ENCODE measurements at places on chromosomes 3 and 15. TPM values are rescaled to one million over a fixed set of nuclear protein-coding genes. Genes with fewer than 3 reads are reported as not detected.

The SLCO3A1 gene
- total RNA-seq, result 4.2 TPM

The SUMF1 gene
- 6.4 TPM for total RNA-seq

- no peaks in the 10 kb centered on the region for H3K36me3 ChIP-seq
- H3K4me3 ChIP-seq, result no peak overlapping the region
- peaks cover 13% of the 10 kb centered on the region for H3K27me3 ChIP-seq
Measured at GRCh38 chr3:64109438-64109837, 86.1 kb upstream of the PSMD6 start.

The CORO2B gene
- not detected for total RNA-seq

DNA sequence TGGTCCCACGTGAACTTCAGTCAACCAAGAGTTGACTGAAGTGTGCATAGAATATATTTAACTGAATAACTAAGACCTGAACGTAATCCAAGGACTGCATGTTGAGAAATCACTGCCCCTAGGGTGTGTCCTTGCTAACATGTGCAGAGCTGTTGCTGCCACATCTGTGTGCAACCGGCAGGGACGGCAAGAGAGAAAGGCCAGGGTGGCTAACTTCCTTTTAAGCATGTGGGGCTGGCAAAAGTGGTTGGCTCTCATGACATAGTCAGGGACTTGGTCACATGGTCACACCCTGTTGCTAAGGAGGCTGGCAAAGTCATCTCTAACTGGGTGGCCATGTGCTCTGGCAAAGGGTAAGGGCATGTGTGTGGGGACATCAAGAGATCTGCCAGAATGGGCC, 52.4 kb downstream of the GASK1A start:
- no peaks in the 10 kb centered on the region for H3K27me3 ChIP-seq
- DNase-seq, result no peak
- H3K4me3 ChIP-seq, result no peak overlapping the region
- peaks cover 9% of the 10 kb centered on the region for H3K4me1 ChIP-seq
- no peaks in the 10 kb centered on the region for H3K36me3 ChIP-seq
- H3K27ac ChIP-seq, result no peak overlapping the region

- H3K27me3 ChIP-seq, result no peaks in the 10 kb centered on the region
- H3K4me1 ChIP-seq, result peaks cover 42% of the 10 kb centered on the region
- H3K27ac ChIP-seq, result peak within 1 kb of the TSS; percentile 92
- peak within 1 kb of the TSS; percentile 86 for H3K4me3 ChIP-seq
Measured at GRCh38 chr15:40763801-40764628, at the start of gene GCHFR. GCHFR (plus strand) TSS chr15:40764068; CDS start chr15:40764181, 113 bp downstream.

The ACKR4 gene
- total RNA-seq, result not detected

- H3K4me1 ChIP-seq, result no peaks in the 10 kb centered on the region
- no peak overlapping the region for H3K4me3 ChIP-seq
- H3K36me3 ChIP-seq, result no peaks in the 10 kb centered on the region
- H3K27ac ChIP-seq, result no peak overlapping the region
- no peaks in the 10 kb centered on the region for H3K27me3 ChIP-seq
Measured at GRCh38 chr3:157311633-157312375, 124.8 kb upstream of the PTX3 start.

GRCh38 chr3:184927796-184928315, 115.9 kb downstream of the VPS8 start:
- H3K36me3 ChIP-seq, result peaks cover 18% of the 10 kb centered on the region
- H3K4me1 ChIP-seq, result no peaks in the 10 kb centered on the region
- no peak for DNase-seq

GRCh38 chr3:168100777-168101492, 5.2 kb upstream of the GOLIM4 start:
- H3K27ac ChIP-seq, result no peak overlapping the region
- peaks cover 12% of the 10 kb centered on the region for H3K27me3 ChIP-seq
- H3K36me3 ChIP-seq, result no peaks in the 10 kb centered on the region
- no peak overlapping the region for H3K4me3 ChIP-seq
- no peak for DNase-seq

The ITIH1 gene
- total RNA-seq, result not detected

The BCHE gene
- total RNA-seq, result not detected

DNA sequence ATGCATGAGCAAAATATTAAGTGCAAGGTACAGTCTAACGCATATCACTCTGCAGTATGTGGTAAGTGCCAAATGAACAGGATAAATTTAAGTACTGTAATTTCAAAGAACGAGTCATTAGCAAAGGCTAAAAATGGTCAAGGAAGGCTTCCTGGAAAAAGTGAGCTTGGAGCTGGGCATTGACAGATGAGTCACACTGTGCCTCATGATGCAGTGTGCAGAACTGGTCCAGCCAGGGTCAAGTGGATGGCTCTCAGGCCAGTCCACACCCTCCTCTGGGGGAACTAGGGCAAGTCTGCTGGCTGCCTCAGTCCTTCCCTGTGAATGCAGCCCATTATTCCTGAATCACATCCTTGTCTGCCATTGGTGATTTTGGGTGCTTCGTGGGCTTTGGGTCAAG, 76.3 kb downstream of the CACNA1D start:
- H3K4me1 ChIP-seq, result no peaks in the 10 kb centered on the region
- no peak for DNase-seq
- H3K27ac ChIP-seq, result no peak overlapping the region
- no peak overlapping the region for H3K4me3 ChIP-seq

- H3K27me3 ChIP-seq, result peaks cover 56% of the 10 kb centered on the region
- H3K27ac ChIP-seq, result peak overlapping the region; percentile 36
Measured at GRCh38 chr3:27723456-27723814, 1.3 kb upstream of the EOMES start.

GRCh38 chr3:64166584-64167162, 58.6 kb downstream of the PRICKLE2 start:
- H3K27ac ChIP-seq, result no peak overlapping the region
- no peak overlapping the region for H3K4me3 ChIP-seq
- H3K4me1 ChIP-seq, result no peaks in the 10 kb centered on the region
- DNase-seq, result no peak
- no peaks in the 10 kb centered on the region for H3K36me3 ChIP-seq
- peaks cover 2% of the 10 kb centered on the region for H3K27me3 ChIP-seq

GRCh38 chr3:4309491-4310128, 6.4 kb downstream of the SETMAR start:
- peaks cover 22% of the 10 kb centered on the region for H3K4me1 ChIP-seq
- no peaks in the 10 kb centered on the region for H3K27me3 ChIP-seq
- no peak overlapping the region for H3K27ac ChIP-seq
- no peak for DNase-seq
- peaks cover 20% of the 10 kb centered on the region for H3K36me3 ChIP-seq

DNA sequence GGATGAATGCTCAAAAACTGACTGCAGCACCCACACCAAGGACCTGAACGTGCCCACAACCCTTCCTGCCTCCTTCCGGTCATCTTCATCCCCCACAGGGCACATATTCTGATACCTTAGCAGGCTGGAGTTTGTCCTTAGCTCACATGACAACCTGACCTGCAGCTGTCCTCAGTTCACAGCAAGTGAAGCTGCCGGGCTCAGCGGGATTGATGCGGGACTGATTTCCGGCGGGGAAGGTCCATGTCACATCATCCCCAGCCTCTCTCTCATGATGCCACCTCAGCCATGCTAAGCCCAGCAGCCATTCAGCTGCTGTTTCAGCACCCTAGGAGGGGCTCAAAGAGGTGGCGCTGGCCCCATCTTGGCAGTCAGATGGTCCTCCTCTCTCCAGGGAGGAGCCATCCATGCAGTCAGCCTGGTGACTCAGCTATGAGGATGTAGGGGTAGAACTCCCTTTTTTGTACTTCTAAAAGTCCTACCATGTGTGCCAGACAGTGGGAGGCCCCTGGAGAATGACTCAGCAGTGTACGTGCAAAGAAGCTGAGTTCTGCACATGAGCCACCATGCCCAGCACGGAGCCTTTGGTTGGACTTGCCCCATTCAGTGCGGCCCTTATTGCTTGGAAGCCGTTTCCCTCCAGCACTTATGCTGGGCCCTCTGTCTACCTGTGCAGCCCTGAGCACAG, 9.5 kb downstream of the CA12 start:
- peaks cover 5% of the 10 kb centered on the region for H3K27me3 ChIP-seq
- peaks cover 38% of the 10 kb centered on the region for H3K4me1 ChIP-seq
- peak; percentile 51 for DNase-seq
- H3K27ac ChIP-seq, result no peak overlapping the region
- no peak overlapping the region for H3K4me3 ChIP-seq

The NMNAT3 gene
- total RNA-seq, result 4.3 TPM

The RTP1 gene
- not detected for total RNA-seq

- H3K27me3 ChIP-seq, result peaks cover 6% of the 10 kb centered on the region
- no peaks in the 10 kb centered on the region for H3K4me1 ChIP-seq
- no peaks in the 10 kb centered on the region for H3K36me3 ChIP-seq
- no peak overlapping the region for H3K27ac ChIP-seq
- H3K4me3 ChIP-seq, result no peak overlapping the region
- DNase-seq, result no peak
Measured at GRCh38 chr3:58989163-58989562, 60.7 kb downstream of the CFAP20DC start.
